ENCODE measurements at places on chromosomes 1 and 21.

GRCh38 chr1:101820071-101820470, 176.7 kb downstream of the OLFM3 start:
- peak; percentile 40 for DNase-seq

GRCh38 chr1:103307751-103308150, 199.4 kb upstream of the COL11A1 start:
- no peak for DNase-seq

DNA sequence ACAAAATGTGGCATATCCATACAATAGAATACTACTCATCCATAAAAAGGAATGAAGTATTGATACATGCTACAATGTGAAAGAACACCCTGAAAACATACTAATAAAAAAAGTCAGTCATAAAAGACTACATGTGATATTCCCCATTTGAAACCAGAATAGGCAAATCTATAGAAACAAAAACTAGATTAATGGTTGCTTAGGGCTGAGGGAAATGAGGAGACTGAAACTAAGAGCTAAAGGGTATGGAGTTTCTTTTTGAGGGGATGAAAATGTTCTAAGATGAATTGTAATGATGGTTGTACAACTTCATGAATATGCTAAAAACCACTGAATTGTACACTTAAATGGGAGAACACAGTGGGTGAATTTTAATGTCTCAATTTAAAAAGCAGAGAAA, 50.9 kb downstream of the ACBD6 start:
- no peak for DNase-seq

GRCh38 chr1:109020693-109021257, 21.1 kb downstream of the WDR47 start:
- no peak for DNase-seq

DNA sequence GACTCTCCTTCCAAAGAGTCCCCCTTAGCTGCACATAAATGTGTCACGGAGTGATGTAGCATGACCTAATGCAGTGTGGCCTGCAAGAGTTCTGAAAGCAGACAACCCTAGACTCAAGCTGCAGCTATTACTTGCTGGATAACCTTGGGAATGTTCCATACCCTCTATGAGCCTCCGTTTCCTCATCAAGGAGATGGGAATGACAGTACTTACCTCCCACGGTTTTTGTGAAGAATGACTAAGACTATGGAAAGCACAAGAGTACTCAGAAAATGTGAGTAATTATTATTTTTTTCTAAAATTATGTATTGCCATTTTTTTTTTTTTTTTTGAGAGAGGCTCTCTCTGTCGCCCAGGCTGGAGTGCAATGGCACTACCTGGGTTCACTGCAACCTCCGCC, 3.0 kb downstream of the TTC39A start:
- DNase-seq: peak; percentile 27

GRCh38 chr1:207009182-207009850, 23.2 kb downstream of the C1orf116 start:
- DNase-seq: no peak

DNA sequence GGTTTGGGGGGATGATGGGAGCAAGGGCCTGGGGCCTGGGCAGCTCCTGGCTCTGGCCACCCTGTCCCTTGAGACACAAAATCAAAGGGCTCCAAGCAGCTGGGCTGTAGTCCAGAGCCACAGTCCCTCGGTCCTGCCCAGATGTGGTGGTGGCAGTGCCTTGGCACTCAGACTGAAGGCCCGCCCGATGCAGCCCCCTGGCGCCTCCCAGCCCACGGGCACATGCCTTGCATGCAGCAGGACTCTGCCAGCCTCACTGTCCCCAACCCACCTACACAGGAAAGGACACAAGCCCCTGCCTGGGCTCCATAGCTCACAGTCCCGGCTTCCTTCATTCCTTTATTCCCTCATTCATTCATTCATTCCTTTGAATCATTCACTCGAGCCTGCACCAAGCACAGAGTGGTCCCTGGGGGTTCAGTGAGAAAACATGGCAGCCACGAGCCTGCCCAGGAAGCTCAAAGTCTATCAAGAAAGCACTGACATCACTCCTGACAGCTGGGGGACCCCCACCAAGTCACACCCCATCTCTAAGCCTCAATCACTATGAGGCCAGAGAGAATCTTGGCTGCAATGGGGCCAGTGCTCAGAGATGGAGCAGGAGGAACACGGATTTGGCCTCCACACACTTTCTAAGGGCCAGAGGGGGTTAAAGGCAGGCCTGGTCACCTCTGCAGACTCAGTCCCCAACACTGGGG, 5.8 kb downstream of the SDC3 start:
- no peak for DNase-seq

DNA sequence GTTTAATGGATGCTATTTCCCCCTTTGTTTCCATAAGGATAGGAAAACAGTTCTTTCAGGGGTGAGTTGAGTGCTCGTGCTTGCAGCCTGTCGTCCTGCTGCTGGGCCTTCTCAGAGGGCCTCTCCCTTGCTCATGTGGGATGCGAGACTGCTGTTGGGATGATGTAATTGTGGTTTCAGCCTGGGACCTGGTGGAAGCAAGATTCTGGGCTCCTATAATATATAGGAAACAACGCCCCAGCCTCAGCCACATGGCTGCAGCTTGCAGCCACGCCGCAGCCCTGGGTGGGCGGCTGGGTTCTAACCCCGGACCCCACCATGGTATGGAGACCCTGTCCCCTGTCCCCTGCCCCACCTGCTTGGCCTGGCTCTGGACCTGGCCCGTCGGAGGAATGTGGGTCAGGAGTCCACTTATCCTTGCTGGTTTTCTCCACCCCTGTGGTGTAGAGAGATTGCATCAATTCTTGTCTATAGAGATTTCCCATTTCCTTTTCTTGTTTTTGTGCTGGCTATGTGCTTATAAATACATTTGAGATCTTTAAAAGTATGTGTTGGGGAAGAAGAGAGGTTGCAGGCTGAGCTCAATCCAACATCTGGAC, 357.8 kb downstream of the SIPA1L2 start:
- peak; percentile 23 for DNase-seq

DNA sequence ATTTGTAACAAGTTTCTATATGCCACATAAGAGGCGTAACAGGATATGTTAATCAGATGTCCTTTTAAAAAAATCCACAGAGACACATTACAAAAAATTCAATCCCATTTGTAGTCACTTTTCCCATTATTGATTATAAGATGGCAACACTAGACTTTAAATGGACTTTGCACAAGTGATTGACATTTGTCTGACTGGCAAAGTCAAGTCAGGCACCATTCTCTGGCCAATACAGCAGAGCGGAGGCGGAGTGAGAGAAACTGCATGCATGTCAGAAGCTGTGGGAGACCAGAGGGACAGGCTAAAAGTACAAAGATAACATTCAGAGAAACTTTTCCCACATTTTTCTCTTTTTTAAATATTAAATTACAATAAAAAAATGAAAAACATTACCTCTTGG, 28.1 kb upstream of the RGS5 start:
- DNase-seq: no peak

DNA sequence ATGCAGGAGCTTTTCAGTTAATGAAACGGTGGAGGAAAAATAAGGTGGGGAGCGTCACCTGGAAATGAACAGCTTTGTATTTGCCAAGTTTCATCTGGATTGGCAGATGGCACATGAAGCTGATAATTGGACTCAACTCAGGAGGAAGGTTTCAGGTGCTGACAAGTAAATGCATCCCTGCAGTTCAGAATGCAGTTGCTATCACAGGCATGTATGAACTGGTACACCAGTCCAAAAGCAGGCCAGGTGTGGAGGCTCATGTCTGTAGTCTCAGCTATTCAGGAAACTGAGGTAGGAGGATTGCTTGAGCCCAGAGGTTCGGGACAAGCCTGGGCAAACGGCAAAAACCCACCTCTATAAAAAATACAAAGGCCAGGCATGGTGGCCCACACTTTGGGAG, 15.5 kb downstream of the DEGS1 start:
- DNase-seq: no peak

GRCh38 chr1:206082831-206083695, 30.1 kb downstream of the RHEX start:
- no peak for DNase-seq

- DNase-seq: no peak
Measured at GRCh38 chr1:115753830-115754229, 14.7 kb downstream of the CASQ2 start.

- no peak for DNase-seq
Measured at GRCh38 chr1:171953835-171954234, 112.5 kb downstream of the DNM3 start.

GRCh38 chr1:26125382-26125781, 13.8 kb downstream of the PDIK1L start:
- DNase-seq: no peak

- DNase-seq: peak; percentile 22
Measured at GRCh38 chr21:35637431-35637830, 422.9 kb downstream of the SETD4 start.

DNA sequence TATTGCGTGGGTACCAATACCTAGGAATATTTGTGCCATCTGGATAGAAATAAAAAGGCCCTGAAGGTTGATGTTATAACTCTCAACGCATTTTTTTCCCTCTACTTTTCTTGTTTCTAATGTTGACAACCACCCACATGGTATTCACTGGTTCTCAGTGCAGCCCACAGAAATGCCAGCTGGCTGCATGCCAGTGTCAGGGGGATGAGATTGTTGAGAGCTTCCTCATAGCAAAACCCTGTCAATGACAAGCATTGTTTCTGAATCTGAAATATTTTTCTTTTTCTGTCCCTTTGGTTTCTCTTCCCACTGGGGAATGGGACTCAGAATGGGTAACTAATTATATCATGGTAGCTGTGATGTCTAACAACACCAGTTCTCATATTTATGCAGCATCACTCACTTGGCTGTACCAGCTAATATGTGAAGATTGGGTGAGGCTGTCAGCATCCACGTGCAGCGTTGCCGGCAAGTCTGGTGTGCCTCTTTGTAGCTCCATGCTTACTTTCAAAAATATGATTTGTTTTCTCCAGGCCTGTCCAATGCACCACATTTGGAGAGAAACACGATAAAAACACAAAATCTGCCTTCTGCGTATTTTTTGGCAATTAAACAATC, 284.6 kb downstream of the PTBP2 start:
- peak; percentile 65 for DNase-seq

DNA sequence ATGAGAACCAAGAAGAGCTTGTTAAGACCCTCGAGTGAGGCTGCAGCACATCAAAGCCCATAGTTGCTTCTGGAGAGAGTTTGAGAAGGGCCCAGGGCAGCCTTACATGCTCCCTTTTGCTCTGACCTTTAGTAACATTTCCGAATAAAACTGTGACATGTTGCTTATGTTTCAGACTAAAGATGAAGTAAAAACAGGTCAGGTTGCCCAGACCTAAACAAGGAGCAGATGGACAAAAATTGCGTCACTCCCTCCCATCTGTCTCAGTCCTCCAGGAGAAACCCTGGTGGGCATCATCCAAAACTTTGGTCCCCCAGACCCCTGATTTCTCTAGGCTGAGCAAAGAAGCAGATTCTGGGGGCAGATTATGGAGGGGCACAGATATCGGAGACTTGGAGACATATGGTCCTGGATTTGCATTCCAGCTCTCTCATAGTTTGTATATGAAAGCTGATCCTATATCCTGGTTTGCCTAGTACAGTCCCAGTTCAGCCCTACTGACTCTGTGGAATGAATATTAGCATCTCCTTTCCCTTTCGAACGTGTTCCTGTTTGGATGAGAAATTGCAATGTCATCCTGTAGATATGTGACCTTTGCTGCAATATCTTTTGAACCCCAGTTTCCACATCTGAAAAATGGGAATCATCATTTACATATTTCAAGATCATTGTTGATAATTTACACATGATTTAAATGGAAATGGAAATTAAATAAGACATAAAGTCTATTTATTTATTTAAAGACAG, 304.9 kb upstream of the USP24 start:
- peak; percentile 85 for DNase-seq

- DNase-seq: no peak
Measured at GRCh38 chr1:2604844-2605508, 18.4 kb downstream of the PRXL2B start.

GRCh38 chr1:66012106-66012784, 219.6 kb downstream of the PDE4B start:
- peak; percentile 63 for DNase-seq

- no peak for DNase-seq
Measured at GRCh38 chr1:175415129-175415712, 222.6 kb upstream of the KIAA0040 start.

DNA sequence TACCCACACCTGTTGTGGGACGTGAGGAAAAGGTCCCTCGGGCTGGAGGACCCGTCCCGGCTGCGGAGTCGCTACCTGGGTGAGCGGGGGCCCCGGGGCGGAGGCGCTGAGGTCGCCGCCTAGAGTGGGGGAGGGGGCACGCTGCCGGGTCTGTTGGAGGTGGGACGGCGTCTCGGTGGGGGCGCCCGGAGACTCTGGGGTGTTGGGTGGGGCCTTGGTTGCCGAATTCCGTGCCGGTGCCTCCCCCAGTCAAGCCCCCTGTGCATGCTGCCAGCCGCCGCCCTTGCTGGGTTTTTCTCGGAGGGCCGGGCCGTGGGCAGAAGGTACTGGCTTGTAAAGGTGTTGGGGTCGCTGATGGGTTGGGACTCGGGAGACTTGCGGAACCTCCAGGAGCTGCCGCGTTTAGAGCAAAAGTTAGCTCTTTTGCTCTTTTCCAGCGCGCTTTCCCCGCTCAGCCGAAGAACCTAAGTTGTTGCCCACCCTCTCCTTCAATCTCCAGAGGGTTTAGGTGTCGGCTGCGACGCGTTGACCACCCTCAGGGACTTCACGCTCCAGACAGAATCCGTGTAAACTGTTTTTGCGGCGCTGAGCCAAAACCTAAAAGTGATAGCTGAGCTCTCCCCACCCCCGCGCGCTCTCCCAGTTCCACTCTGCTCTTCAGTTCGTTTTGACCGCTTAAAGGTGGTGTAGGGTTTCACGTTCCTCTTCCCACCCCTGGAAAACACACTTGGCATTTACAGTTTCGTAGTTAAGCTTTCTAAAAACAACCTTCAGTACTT, at the start of gene MPC2:
Gene MPC2 (minus strand): TSS at position 143 of the 779 bp plus-strand sequence. CDS start 1,231 bp downstream, outside the sequence.
- peak; percentile 91 for DNase-seq

DNA sequence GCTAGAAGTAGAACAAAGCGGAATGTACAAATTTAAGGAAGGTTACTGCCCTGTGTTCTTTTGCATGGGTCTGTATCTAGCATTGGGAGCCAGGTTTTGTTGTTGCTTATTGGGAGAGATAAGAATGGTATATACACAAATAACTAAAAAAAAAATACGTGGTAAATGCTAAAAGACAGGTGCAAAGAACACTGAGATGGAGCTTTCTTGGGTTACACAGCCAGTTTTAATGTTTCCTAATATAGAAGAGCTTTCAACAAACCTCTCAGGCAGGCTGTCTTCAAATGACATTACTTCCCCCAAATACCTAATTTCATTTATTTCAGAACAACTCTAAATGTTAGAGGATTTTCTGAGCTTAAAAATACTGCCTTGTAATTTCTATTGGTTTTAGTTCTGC, 1.4 kb upstream of the MDM4 start:
- no peak for DNase-seq

DNA sequence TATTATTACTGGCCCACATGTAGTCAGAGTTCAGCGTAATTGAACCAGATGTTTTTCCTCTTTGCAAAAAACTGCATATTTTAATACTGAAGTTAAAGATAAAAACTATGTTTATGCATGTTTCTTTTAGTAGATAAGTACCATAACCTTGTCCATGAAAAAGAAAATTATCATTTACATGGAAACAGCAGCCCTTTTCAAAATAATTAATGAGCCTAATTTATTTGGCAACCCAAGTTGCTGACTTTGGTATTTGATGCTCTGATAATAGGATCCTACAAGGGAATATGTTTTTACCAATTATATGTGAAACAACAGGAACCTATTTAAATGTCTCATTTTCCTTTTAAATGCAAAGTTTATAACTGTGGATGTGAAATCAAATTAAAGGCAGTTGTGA, 281.3 kb upstream of the C1orf105 start:
- peak; percentile 32 for DNase-seq

GRCh38 chr1:216119600-216119999, 303.6 kb downstream of the USH2A start:
- peak; percentile 65 for DNase-seq

- DNase-seq: no peak
Measured at GRCh38 chr1:228353601-228354371, 52.8 kb downstream of the TRIM11 start.

All from adipocyte (in vitro differentiated cells).